ENCODE measurements at places on chromosomes 1 and 21.

DNA sequence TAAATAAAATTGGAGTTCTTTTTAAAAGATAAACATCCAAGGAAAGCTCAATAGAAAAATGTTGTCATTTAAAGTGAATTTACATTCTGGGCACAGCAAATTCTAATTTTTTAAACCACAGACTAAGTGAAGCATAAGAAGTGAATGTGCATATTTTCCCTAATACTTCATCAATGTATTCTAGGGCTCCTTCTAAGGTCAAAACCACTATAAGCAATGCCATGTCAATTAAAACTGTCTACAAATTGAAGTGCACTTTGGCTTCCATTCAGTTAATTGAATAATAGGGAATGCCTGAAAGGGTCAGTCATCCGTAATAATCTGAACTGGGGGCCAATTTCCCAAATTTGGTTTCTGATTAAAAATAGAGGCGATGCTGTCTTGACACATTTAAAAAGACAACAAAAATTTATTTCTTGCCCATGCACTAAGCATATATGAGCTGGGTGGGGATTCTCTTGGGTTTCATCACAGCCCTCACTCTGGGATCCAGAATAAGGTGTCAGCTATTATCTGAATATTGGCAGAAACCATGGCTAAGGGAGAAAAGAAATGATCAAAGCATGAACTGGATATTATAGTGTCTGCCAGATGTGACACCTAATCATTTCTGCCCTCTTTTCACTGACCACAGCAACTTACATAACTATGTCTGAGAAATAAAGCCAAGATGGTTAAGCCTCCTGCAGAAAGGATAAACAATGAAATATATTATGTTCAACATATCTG is 660.6 kb upstream of the B3GALT2 start:
- DNase-seq, result peak; percentile 60

- no peak for DNase-seq
Observed at GRCh38 chr1:7642781-7643529, 128.1 kb upstream of the VAMP3 start.

DNA sequence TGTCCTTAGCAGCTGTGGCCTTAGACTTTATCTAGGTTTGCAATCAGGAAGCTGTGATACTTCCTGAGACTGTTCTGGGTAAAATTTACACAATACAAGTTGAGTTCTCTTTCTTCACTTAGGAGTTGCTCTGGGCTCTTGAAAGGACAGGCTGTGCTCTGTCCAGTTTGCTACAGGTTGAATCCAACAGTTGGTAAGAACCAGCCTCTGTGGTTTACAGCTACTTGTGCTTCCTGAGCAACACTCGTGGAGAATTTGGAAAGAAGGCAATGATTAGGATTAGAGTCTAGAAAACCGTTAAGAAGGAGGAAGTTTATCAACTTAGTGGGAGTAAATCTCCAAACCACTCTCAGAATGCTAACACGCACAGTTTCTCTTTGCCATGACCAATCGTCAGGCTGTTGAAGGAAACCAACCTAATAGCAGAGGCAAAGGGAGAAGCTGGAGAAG is 26.8 kb downstream of the GFI1 start:
- no peak for DNase-seq

GRCh38 chr1:93673163-93673829 is 8.3 kb downstream of the BCAR3 start:
- DNase-seq, result no peak

DNA sequence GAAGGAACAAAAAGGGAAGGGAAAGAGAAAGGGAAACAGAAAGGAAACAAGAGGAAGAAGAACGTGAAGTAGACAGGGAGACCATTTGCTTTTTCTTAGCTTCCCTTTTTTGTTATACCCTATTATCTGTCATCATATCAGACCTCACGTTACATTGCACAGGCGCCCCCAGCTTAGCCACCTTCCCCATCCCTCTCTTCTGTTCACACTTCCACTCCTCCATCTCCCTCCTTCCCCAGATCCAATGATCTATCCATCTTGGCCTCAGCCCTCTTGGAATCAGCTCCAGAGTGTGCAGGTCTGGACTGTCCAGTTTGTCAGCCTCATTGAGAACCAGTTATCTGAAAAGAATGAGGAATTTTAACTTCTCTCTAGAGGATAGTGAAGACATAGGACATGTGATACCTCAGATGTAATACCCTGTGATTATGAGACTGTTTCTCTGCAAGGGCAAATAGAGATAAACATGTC is 101.1 kb upstream of the ERRFI1 start:
- no peak for DNase-seq

DNA sequence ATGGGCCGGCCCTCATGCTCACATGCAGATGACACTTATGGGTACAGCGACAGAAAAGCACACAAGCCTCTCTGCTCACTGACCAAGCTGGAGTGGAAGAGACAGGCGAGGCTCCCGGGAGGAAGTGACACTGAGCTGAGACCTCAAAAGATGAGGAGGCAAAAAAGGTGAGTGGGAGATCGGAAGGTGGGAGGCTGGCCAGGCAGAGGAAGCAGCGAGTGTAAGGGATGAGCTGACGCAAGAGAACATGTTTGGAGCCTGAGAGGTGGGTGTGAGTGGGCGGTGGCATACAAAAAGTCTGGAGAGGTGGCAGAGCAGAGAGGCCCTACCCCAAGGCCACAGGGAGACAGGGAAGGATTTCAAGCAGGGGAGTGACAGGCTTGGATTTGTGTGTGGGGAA is 18.2 kb upstream of the CDCP2 start:
- no peak for DNase-seq

- no peak for DNase-seq
Observed at GRCh38 chr1:192475970-192476369, 99.6 kb upstream of the RGS1 start.

DNA sequence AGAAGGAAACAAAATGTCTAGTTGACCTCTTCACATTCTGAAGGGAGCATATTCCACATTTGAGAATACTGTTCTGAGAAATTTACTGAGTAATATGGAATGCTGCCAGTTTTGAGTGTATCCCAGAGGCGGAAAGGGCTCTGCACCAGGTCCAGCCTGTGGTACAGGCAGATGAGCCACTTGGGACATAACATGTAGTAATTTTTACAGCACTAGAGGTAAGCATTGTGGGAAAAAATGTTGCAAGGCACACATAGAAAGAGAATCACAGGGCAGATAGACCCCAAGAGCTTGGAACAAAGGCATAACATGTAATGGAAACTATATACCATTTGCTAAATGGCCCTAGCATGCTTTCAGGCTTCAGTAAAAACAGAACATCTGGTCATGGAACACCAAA is 228.5 kb downstream of the USH2A start:
- DNase-seq, result no peak
